Astrocyte of the cerebellum (primary cell): ENCODE measurements at places on chromosomes 13 and 19.
A peak's percentile ranks its signal among the peaks of the same experiment; 100 is the strongest.

GRCh38 chr19:20481736-20482135 lies 83.8 kb downstream of the ZNF737 start:
- no peak for DNase-seq

DNA sequence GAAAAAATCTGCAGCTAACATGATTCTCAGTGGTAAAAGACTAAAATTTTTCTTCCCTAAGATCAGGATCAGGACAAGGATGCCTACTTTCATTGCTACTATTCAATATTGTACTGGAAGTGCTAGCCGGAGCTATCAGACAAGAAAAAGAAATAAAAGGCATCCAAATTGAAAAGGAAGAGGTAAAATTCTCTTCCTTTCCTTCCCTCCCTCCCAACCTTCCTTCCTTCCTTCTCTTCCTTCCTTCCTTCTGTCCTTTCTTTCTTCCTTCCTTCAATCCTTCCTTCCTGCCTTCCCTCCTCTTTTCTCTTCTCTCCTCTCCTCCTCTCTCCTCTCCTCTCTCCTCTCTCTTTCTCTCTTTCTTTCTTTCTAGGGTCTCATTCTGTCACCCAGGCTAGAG lies 26.7 kb upstream of the LRP3 start:
- DNase-seq: no peak

DNA sequence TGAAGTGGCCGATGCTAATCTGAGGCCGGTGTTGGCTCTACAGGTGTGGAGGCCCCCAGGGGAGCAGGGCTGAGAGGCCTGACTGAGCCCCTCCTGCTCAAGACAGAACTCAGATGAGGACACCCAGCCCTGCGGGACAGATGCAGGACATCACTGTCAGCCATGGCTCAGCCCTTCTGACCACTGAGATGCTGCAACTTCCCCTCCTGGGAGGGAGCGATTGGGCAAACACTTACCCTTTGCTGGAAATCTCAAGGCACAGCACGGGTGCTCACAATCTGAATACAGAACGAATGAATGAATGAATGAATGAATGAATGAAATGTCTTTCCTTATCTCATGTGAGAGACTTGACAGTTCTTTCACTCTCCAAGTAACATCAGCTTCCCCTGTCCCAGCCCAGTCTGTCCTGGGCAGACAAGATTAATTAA lies 3.5 kb upstream of the SIGLEC7 start:
- DNase-seq: no peak

DNA sequence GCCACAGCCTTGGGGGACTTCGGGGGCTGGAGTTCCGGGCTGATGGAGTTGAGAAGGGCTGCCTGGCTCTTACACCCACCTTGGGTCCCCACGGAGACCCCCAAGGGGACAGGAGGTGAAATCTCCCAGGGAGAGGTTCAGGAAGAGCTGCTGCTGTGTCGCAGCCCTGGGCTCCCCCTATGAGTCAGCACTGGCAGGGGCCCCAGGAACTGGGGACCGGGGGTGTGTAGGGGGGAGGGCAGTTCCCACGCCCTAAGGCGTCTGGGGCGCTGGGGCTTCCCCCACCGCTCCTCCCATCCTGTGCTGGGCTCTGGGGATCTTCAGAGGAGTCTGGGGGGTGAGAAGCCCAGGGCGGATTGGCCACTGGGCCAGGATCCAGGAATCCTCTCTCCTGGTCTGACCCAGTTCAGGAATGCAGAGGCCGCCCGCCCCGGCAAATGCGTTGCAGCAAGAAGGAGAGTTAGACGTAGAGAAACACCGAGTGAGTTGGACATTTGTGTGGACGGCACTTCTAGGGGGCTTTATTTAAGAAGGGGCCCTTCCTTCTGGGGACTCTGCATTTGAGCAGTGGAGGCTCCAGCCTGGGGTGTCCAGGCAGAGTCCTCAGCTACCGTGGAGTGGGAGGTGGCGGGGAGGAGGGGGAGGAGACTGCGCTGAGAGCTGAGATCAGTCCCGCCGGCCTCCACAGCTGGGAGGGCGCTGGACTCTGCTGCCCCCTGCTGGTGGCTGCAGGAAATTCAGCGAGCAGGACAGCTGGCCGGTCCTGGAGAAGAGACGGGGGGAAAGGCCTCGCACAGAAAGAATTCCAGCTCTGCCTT lies 15.0 kb upstream of the NANOS3 start:
- no peak for DNase-seq

DNA sequence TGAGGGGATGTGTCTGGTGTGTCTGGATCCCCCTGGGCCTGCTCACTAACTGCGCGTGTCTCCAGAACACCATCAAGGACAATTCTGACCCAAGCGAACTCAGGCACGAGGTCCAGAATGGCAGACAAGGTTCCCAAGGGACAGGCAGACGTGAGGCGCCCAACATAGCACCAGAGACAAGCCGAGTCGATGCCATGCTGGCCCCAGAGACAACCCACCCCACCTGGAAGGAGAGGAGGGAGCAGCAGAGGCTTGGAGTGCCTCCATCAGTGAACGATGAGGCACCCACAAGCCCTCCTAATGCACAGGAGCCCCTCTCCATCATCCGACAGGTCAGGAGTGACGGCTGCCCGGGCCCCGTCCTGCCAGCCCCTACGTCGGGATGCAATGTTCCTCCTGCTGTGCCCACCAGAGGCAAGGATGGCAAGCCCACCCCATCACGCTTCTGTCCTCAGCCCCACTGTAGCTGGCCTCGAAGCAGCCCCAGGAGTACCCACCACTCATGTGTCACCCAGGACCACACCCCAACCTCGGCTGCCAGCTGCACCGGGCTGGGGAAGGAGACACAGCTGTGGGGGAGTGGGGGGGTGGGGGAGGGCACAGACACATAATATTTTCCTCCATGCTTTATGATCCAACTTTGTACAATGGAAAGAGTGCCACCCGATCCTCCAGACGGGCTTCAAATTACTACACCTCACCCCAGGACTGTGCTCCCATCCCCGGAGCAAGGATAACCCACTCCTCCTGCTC lies 11.8 kb downstream of the AP3D1 start:
- DNase-seq: no peak

DNA sequence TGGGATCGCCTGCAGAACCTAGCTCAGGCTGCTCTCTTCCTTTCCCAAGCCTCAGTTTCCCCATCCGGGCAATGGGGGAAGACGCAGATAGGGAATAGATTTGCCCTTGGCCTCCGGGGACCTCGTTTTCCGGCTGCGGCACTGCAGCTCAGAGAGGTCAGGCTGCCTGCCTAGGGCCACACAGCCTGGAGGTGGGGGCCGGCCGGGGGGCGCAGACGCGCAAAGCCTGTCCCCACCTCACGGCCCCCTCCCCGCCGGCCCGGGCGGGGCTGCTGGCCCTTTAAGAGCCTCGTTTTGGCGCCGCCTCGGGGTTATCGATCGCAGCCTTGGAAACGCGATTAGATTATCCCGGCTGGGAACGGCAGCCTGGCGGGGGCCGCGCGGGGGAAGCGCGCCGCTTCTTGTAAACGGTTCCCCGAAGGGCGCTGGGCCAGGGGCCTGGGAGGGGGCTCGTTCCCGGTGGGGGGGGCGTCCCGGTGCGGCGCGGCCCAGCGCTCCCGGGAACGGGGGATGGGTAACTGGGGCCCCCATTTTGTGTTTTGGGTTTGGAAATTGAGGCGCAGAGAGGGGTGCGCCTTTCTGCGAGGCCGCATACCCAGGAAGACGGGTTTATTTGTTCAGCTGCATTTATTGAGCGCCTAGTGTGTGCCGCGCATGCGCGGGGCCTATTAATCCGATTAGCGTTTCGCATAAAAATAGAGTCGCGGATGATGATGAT lies 23.4 kb upstream of the TCF3 start:
- no peak for DNase-seq

- no peak for DNase-seq
Measured at GRCh38 chr13:27562457-27562856, 57.9 kb downstream of the LNX2 start.

GRCh38 chr13:27666951-27667350 lies 45.3 kb downstream of the POLR1D start:
- no peak for DNase-seq

DNA sequence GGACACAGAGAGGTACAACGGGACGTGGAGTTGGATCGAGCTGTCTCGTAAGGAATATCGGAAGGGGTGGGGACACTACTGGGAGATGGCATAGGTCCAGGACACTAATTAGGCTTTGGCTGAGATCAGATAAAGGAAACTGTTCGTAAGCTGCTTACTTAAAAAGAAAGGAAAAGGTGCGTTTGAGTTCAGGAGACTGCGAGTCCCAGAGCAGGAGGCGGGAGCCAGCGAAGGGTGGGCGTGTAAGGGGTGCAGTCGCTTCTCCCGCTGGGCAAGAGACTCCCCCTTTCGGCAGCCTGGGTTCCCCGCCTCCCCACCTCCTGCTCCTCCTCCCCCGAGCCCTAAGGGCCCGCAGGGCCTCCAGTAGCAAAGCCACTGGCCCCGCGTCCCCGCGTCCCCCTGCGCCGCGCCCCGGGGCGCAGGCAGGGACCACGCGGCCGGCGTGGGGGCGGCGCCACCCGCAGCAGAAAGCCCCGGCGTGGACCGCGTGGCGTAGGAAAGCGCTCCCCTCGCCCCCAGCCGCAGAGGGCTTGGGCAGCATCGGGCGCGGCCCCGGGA lies 547 bp downstream of the ABCC4 start:
- DNase-seq: no peak

GRCh38 chr19:4966591-4966990 lies 2.3 kb upstream of the KDM4B start:
- no peak for DNase-seq

DNA sequence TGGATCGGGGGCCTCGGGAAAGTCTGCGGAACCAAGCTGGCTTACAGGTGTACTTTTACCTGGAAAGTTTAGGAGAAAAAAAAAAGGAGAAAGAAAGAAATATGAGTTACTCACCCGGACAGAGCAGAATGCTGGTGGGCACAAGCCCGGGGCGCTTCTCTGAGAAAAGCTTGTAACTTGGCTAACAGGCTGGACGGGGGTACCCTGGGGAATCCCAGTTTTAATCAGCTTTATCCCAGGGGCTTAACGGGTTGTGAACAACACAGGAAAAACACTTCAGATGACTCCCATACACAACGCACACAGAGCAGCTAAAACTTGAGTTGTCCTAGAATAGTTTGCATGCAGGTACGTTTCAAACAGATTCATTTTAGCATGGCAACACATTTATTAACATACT lies 37.3 kb downstream of the KLF2 start:
- DNase-seq: no peak

- DNase-seq: no peak
Measured at GRCh38 chr19:47133021-47133471, 2.4 kb downstream of the SAE1 start.

GRCh38 chr19:13689085-13689484 lies 75.2 kb upstream of the MRI1 start:
- no peak for DNase-seq

DNA sequence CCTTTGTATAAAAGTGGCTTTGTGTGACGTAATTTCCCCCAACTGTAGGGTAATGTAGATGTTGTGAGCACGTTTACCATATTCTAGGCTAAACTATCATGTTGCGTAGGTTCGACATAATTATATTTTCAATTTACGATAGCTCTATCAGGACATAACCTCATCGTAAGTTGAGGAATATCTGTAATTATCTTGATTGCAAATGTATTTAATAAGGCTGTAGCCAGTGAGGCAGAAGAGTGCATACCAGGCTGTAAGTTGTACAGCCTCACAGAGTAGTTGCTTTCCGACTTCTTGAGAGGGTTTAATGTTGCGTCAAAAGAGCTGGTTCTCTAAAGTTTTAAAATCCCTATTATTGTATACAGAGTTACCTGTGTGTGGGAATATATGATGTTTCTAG lies 839.4 kb upstream of the GPC6 start:
- DNase-seq: no peak

DNA sequence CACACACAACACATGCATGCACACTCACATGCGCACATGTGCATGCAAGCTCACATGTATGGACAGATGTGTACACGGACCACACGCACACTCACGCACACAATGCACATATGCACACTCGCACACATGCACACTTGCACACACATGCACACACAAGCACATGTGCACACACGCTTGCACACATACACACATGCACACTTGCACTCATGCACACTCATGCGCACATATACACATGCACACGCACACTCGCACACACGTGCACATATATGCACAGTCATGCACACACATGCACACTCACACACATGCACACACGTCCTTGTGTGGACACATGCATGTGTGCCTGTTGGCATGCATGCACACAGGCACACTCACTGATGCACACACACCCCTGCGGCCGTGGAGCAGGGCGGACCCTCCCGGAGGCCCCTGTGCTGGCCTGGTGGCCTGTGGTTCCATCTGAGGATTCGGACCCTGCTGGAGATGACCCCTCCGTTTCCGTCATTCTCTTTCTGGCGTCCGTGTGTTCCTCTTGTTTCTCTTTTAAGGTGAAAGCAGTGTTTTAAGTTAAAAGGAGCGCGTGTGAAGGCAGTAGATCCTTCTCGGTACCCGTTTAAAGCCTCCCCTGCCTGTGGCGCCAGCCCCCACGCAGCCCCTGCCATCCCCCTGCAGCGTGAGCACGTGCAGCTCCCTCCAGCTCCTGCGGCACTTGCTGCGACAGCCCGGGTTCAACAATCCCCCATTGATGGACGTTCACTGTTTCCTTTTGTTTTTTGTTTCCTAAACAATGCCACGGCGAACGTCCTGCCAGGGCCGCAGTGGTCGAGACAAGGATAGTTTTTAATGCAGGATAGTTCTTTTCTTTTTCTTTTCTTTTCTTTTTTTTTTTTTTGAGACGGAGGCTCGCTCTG lies 5.6 kb downstream of the NDUFS7 start:
- DNase-seq: no peak

GRCh38 chr19:46126086-46126580 lies 1.6 kb upstream of the IGFL3 start:
- no peak for DNase-seq

DNA sequence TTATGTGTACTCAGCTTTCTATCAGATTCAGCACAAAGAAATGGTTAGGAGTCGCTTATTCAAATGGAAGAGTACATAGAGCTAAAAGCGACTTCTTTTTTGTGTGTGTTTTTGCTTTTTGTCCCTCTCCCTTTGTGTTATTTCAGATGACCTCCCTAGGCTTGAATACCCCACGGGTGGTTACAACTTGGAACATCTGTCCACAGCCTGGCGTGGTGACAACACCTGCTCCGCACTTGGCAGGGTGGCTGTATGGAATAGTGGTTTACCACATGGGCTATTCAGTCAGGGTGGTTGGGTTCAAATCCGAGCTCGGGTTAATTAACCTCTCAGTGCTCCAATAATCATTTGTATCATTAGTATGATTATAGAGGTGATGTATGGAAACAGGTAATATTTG lies 151.6 kb upstream of the FREM2 start:
- DNase-seq: no peak

DNA sequence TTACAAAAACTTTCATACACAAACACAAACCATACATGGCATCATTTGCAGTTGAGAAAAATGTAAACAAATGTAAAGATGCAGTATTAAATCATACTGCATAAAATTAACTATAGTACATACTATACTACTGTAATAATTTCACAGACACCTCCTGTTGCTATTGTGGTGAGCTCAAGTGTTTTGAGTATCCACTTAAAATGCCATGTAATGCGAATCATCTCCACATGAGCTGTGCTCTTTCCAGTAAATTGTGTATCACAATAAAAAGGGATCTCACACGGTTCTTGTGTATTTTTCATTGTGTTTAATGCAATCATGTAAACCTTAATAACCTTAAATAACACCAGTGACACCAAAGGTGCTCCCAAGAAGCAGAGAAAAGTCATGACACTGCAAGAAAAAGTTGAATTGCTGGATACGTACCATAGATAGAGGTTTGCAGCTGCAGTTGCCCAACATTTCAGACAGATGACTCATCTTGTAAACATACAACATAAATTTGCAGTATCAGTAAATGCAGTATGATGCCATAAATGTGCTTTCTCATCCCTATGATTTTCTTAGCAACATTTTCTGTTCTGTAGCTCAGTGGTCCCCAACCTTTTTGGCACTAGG lies 166.6 kb downstream of the RAP2A start:
- DNase-seq: peak; percentile 33

GRCh38 chr19:23788411-23788810 lies 29.7 kb upstream of the ZNF681 start:
- DNase-seq: no peak
